Lower leg skin (tissue), 4 donors: ENCODE measurements at places on chromosomes 12 and 14.

DNA sequence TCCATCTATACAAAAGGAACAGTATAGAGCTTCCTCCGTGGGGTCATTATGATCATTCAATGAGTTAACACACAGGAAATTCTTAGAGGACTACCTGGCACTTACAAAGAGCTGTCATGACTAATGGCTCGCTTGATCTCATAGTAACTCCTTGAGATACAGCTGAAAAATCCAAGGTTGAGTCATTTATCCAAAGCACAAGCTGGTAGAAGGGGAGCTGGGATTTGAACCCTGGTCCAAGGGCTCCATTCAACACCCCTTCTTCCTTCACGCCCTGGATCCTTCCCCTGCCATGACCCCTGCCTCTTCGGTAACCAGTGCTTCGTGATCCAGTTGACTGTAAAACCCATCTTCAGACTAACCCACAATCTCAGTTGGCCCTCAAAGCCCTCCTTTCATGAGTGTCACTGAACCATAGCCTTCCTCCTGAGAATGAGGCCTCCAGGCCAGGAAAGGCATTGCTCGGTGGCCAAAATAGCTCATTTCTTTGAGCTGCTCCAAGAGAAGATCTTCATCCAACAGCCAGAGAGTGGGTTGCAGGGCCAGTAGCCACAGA is 7.8 kb downstream of the ZFP36L1 start:
- peak; percentile 87 for DNase-seq

DNA sequence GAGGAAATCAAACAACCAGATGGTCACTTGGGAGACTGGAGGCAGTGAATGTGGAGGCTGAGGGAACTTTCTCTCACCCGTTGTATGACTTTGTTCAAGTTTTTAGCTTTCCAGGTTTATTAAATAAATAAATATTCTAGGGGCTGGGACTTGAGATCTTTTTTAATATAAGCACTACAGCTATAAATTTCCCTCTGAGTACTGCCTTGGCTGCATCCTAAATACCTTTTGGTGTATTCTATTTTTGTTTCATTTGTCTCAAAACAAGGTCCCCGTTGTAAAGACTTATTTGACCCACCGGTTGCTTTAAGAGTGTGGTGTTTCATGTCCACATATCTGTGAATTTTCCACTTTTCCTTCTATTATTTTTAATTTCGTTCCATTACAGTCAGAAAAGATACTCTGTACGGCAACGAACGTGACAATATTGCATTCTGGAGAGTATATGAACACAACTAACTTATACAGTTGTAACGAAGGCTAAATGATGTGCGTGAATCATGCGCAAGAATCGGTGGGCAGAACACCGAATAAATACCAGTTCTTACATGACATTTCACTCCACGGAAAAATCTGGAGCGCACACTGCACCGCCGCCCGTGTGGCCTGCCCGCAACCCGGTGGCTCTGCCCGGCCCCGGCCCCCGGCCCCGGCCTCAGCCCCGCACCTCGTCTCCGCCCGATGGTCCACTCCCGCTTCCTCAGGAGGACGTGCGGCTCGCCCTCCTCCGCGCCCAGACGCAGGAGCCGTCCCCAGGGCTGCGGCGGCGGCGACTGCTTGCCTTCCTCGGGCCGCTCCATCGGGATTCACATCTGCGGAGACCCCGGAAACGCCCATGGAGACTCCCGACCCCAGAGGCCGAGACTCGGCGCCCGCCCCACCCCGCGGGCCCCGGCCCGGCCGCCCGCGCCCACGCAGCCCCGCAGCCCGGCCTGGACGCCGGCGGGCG is 602 bp downstream of the CHFR start:
- DNase-seq = peak; percentile 87

DNA sequence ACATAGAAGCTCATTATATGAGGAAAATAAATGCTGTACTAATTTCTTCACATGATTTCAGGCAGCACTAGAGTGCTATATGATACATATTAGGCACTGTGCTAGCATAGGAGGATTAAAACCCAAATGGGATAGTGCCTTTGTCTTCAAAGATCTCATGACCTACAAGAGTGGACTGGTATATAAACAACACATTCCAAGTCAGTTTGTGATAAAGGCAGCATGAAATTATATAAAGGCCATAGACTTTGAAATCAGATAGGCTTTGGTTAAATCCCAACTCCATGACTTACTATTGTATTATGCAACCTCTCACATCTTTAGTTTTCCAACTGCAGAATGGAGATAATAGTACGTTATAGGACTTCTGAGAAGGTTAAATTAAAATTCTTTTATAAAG is 179.7 kb downstream of the RAD51B start:
- DNase-seq = no peak

GRCh38 chr14:99721792-99722516 is 37.9 kb downstream of the CYP46A1 start:
- no peak for DNase-seq
